CD4-positive, alpha-beta T cell treated with Interleukin-17A for 4 hours (primary cell): ENCODE measurements at places on chromosomes 5 and 9.

DNA sequence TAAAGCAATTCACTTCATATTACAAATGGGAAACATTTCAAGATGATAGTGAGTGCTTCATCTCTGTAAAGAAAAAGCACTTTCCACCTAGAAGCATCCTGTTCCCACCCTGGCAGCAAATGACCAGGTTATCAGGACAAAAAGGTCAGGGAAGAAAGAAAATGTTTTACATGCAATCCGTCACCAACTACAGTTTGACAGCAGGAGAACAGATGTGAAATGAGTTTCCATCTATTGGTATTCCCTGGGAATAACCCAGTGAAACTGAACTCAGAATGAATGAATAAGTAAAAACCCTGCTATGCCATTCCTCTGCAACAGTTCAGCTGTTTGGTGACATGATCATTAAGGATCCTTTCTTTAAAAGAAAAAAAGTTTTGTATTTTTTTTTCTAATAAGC lies 67.6 kb downstream of the HTR1A start:
- DNase-seq, result no peak

DNA sequence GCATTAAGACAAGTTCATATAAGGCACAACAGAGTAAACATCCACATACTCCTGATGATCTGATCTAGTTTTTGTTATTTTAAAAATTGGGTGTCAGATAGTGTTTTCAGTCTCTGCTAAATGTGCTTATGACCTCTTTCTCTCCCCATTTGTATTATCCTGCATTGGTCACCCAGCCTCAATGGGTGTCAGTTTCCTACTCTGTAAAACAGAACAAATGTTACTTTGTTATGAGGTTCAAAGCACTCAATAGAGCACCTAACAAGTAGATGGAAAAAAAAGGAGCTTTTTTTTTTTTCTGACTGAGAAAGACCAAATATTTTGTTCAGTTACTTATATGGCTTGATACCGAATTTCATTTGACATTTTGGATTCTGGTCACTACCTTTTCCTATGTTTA lies 33.6 kb upstream of the RASGRF2 start:
- no peak for DNase-seq

DNA sequence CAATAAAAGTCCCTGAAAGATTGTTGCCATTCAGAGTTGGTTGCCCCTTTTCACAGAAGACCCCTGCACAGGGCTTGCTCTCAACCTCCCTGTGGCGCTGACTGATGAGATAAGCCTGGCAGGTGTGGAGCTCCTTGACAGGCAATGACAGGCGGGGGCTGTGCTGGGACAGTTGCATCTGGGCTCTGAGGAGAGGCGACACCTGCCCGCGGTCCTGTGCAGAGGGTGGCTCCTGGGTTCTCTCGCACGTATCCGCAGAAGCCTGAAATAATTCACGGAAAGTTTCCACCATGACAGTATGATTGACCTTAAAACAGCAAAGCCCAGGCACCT lies 19.8 kb upstream of the EXOC3 start:
- DNase-seq, result no peak

- DNase-seq, result peak; percentile 89
These were observed 13.8 kb downstream of the EXOSC2 start for GRCh38 chr9:130707225-130707976.

GRCh38 chr9:84759804-84760203 lies 90.3 kb downstream of the NTRK2 start:
- DNase-seq, result no peak

DNA sequence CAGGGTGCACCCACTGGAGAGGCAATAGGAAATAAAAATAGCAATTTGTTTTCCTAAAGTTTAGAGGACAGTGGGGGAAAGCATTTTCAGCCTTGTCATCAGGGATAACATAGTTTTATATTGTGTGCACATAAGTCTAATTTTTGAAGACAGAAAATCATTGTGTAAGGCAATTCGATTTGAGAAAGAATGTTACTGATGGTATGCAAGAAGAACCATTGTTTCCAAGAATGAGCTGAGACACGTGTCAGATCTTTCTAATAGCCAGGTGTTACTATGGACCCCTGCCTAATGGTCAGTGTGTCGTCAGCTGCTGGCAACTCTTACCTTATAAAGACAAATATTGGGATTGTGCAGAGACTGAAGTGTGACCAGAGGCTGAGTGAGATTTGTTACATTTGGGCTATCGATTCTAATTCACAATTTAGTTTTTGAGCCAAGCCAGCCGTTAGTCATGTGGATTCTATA lies 67.1 kb upstream of the PPP2R2B start:
- DNase-seq, result no peak

GRCh38 chr5:81297531-81297930 lies 3.9 kb upstream of the ZCCHC9 start:
- DNase-seq, result no peak

DNA sequence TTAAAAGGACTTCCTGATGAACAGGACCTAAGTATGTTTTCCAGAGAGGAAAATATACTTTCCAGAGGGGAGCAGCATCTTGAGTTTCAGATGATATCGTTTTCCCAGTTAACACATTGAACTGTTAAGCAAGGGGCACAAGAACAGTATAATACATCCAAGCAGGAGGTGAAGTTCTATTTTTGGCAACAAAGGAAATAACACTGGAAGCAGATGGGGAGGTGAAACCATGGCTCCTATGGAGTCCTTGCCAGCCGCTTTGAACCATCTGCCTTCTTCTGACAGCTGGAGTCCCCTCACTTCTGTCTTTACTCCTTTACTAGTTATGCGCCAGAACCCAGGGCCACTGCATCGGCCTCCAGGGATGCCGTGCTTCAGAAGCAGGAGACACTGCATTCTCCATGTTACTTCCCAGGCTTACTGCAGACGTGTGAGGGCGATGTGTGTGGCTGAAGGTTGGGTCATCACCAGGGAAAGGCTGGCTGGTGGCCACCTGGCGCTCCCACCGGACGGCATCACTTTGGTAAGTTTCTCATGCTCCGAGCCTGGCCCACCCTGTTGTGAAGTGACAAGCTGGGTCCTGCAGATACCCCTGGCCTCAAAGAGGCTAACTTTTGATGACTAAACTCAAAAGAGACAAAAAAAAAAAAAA lies 77.8 kb downstream of the TTLL11 start:
- DNase-seq, result no peak

- peak; percentile 62 for DNase-seq
These were observed 1.3 kb downstream of the GPR150 start for GRCh38 chr5:95620870-95621838.

GRCh38 chr5:113375480-113376060 lies 59.2 kb downstream of the TSSK1B start:
- DNase-seq, result no peak
